ENCODE measurements at places on chromosomes 5 and 9.

DNA sequence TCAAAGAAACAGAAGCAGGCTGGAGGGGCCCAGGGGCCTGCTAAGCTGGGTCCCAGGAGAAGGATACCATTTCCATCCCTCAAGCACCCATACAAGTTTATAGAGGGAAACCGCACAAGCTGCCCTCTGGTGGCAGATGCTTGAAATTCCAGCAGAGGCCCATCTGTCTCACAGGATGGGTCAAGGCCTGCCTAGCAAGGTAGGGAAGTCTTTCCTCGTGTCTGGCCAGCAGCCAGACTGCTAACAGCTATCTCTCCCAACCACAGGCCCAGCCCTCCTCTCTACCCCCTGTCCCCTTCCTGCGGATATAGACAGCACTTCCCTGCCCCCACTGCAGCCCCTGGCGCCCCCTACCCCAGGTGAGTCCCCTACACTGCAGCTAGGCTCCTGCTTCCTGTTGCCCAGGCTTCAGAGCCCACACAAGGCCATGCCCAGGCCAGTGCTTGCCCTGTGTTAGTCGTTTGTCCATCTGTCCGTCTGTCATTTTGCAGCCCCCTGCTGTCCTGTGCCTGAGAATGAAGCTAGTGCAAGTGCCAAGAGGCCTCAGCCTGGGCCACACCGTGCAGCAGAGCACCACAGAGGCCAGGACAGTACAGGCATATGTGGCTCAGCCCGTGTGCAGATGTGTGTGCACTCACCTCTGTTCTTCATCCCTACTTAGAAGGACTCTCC is 26.2 kb downstream of the TCF7 start:
- no peak for DNase-seq

DNA sequence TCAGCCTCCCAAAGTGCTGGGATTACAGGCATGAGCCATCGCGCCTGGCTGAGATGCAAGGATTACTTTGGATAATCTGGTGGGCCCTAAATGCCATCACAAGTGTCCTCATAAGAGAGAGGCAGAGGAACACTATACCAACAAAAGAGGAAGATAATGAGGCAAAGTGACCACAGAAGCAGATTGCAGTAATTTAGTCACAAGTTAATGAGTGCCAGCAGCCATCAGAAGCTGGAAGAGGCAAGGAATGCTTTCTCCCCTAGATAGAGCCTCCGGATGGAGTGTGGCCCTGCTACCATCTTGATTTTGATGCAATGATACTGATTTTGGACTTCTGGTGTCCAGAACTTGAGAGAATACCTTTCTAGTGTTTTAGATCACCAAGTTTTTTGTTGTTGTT is 122.3 kb downstream of the SPATA31D1 start:
- DNase-seq: no peak

GRCh38 chr5:83577036-83577636 is 105.6 kb downstream of the VCAN start:
- DNase-seq: no peak

GRCh38 chr9:120756531-120756930 is 36.7 kb downstream of the FBXW2 start:
- DNase-seq: no peak

DNA sequence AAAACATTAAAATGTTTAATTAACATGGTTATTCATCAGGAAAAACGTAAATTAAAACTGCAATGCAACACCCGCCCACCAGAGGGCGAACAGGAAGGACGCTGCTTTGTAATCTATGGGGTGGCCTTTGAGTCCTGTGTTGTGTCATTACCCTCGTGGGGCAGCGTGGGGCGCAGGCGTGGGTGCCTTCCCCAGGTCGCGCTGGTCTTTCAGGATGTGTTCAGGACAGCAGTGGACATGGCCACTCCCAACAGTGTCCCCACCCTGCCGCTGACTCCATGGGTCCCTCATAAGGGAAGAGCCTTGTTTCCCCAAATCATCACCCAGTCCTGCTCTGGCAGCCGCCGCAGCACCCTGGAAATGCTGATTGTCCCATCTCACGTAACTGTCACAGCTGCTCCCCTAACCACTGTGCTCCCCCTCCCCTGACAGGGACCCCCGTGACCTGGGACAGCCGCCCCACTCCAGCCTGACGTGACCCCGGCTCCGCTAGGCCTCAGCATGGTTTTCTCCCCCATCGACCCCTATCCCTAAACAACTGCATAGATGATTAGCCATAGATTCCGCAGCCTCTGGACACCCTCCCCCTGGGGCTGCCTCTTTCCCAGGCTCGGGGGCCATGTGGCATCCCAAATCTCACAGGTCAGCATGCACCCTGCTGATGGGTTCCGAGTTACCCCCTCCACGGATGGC is 36.4 kb downstream of the GLT6D1 start:
- peak; percentile 42 for DNase-seq

GRCh38 chr9:16484744-16485143 is 385.7 kb downstream of the BNC2 start:
- DNase-seq: no peak

- no peak for DNase-seq
Measured at GRCh38 chr5:176733406-176734262, 76.7 kb upstream of the UNC5A start.

- DNase-seq: no peak
Measured at GRCh38 chr5:113371721-113372196, 63.0 kb downstream of the TSSK1B start.

GRCh38 chr5:43401827-43402226 is 10.4 kb downstream of the CCL28 start:
- DNase-seq: no peak

DNA sequence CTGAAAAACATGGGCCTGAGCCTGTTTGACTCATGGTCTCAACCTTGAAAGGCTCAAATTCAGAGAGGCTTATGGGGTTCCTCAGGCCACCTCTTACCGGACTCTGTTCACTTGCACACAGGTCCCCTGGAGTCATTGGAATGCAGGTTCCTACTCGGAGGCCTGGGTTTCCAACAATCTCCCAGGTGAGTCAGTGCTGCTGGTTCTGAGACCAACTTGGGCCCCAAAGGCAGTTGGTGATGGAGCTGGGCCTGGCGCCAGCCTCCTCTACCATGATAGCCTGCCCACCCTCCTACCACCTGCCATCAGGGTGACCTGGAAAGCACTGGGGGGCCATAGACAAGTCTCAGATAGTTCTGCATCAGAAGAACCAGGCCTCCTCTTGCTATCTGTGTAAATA is 188.4 kb downstream of the RGS3 start:
- no peak for DNase-seq
